Activated CD4-positive, alpha-beta T cell treated with anti-CD3 and anti-CD28 coated beads, Interleukin-2, amount 50 U/mL, for 1 hour (primary cell): ENCODE measurements at places on chromosomes 3 and 15.

GRCh38 chr3:99919694-99920093 lies 102.0 kb downstream of the CMSS1 start:
- DNase-seq, result no peak

DNA sequence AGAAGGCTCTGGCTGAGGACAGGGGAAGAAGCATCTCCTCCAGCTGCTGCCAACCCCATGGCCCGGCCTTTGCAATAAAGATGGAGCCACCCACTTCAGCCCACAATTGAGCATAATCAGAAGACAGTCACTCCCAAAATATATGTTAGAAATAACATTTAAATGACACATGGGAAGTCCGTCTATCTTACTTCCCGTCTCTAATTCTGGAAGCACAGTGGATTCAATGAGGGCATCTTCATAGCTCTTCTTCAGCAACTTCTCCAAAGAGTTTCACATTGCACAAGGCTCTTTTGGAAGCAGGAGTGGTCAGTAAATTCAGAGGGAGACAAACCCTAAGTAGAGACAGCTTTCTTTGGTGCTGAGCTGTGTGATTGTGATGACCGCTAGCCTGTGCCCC lies 67.0 kb upstream of the SEC61A1 start:
- DNase-seq, result no peak

DNA sequence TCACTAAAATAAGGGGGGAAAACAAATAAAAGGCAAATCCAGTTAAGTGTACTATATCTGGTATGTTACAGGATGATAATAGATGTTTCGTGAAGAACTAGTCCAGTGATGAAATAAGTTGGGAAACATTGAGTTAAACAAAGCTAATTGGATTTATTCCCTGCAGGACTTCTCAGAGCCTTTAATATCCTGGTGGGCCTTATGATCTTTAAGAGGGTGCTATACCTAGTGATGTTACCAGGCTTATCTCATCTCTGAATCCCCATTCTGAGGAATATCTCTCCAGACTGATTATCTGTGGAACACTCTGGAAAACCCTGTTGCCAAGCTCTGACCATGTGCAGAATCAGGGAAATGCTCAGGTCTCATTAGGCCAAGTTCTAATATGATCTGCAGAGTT lies 54.8 kb upstream of the POMGNT2 start:
- DNase-seq, result no peak

DNA sequence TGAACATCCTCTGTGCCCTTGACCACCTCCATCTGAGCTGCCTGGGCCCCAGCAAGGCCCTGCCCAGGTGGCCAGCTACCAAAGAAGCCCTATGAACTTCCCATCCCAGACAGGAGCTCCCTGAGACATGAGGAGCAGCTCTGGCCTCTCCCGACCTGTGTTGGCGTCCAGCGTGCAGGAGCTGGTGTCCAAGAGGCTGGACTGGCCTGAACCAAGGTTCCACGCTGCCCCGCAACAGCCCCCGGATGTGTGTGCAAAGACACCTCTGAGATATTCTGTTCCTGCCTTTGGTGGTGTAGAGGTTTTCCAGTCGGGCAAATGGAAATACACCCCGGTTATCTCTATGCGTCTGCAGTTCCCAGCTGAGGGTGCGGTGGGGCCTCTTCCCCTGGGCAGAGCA lies 42.1 kb downstream of the WNT7A start:
- DNase-seq, result no peak

- no peak for DNase-seq
These were observed 65.3 kb upstream of the ZNF280D start for GRCh38 chr15:56798639-56799038.

DNA sequence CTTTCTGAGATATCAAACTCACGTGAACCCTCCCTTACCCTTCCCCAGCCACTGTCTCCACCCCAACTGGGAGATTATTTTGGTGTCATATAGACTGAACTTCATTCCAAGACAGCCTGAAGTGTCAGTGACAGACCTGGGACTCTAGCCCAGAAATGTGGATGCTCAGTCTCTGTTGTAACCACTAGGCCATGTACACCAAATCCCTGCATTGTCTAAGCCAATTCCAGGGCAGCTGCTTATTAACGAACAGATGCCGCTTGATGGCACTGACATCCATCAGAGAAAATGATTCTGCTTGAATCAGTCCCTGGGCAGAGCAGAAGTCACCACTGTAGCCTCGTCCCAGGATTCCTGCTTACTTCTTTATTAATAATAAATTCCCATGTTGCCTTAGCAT lies 305.5 kb downstream of the GRM7 start:
- no peak for DNase-seq

DNA sequence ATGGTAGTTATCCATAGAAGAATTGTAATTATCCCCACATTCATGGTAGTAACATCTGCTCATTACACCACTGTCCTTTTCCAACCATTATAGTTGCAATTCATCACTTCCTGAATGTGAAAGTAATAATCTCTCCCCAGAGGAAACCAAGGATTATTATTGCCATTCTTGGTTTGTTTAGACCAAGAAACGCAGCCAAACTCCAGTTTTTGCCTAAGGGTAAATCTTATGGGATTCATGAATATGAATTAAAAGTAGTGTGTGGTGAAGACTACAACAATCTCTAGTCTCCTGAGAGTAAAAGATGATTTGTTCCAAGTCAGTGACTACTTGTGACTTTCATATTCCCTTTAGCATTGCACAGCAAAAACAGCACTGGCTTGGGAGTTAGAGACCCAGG lies 45.7 kb upstream of the ABI3BP start:
- no peak for DNase-seq

- no peak for DNase-seq
These were observed 167.0 kb upstream of the ANKRD28 start for GRCh38 chr3:15964605-15965442.

DNA sequence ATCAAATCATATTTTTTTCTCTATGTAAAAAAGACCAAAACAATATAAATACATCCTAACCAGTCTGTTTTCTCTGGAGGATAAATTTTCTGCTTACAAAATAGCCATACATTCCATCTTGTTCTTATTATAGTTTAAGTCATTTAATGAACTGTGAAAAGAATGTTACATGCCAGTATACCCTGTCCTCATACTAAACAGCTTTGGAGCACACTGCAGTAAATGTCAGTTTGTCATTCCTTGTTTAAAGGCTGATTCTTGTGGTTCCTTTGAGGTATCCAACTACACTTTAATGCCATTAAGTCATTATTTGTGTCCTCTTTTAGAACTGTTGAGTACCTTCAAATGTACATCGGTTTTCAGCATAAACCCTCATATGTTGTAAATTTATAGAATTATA lies 52.7 kb upstream of the DCBLD2 start:
- DNase-seq, result no peak

GRCh38 chr3:160012108-160012507 lies 23.5 kb downstream of the IL12A start:
- DNase-seq, result no peak

DNA sequence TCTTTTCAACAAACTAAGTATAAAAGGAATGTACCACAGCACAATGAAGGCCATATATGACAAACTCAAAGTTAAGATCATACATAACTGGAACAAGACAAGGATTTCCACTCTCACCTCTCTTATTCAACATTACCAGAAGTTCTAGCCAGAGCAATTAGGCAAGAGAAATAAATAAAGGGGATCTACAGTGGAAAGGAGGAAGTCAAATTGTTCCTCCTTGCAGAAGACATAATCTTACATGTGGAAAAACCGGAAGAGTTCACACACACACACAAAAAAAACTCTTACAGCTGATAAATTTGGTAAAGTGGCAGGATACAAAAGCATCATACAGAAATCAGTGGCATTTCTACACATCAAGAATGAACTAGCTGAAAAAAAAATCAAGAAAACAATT lies 277.9 kb downstream of the MCTP2 start:
- no peak for DNase-seq

- DNase-seq, result no peak
These were observed 38.8 kb downstream of the ADAM10 start for GRCh38 chr15:58710701-58711100.

GRCh38 chr3:25023876-25024275 lies 404.2 kb upstream of the RARB start:
- no peak for DNase-seq

GRCh38 chr15:63877713-63878271 lies 44.0 kb upstream of the HERC1 start:
- no peak for DNase-seq
